Left ventricle myocardium inferior (tissue), 1 donor: ENCODE measurements at places on chromosomes 5 and 9.

- DNase-seq: no peak
These were observed 20.2 kb upstream of the TLE4 start for GRCh38 chr9:79551586-79551985.

GRCh38 chr5:122532035-122532434 lies 220.0 kb downstream of the SNCAIP start:
- no peak for DNase-seq

GRCh38 chr9:105286098-105286497 lies 41.6 kb downstream of the SLC44A1 start:
- no peak for DNase-seq

DNA sequence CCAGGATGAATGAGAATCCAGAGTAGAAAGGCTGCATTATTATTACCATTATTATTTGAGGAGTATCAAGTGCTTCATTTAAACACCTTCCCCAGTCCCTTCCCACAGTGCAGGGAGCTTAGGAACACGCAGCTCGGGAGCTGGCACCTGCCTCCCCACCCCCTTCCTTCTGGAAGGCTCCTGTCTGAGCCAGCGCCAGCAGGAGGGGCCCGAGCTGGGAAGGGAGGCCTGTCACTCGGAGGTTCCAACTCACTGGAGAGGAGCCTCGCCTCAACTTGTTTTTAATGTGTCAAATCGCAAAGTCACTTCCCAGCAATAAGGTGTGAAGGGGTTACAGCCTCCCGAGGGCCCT lies 156.4 kb upstream of the IRX4 start:
- DNase-seq: no peak
